ENCODE measurements at places on chromosomes 4 and X.

DNA sequence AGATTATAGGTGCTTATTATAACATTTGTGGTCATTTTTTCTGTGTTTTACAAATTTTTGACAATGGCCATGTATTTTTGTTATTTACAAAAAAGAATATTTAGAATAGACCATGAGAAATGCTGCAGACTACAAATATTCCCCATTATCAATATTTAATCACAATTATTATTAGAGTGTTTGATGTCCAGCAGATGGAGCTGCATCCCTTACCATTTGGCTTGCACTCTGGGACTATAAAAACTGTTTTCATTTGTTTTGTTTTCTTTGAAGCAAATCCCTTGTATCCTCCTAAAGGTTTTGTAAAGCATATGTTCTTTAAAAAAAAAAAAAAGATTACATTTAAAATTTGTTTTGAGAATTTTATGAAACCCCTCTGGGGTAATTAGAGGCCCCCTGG, 85.6 kb upstream of the CXorf66 start:
- no peak for DNase-seq

DNA sequence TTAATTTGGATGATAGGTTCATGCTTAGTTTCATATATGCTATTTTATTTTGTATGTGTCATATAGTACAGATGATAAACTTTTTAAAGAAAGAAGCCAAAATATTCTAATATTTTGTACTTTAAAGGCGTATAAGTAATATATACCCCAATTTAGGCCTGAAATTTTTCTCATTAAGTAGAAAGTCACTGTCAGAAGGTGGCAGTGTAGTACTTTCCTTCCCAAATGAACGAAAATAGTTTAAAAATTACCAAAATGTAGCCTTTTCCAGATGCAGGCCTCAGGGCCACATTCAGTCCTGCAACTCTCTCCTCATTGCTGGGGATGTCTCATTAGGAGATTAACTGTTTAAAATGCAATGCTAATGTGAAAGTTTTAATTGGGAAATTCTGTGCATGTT, 1263.6 kb downstream of the C4orf33 start:
- no peak for DNase-seq

DNA sequence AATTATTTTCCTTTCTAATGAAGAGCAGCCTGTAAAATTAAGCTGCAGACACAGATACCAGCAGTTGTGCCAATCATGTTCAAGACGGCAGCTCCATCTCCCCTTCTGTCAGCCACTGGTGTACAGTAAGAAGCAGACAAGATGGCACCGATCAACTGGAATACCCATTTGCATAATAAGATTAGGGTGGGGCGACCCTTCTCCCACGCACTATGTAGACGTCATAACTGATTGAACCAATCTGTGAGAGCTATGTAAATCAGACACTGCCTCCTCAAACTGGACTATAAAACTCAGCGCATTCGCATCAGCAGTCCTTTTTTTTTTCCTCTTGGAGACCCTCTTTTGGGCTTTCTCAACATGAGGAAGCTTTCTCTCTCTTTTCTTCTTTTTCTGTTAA, 40.4 kb upstream of the INTS6L start:
- no peak for DNase-seq

DNA sequence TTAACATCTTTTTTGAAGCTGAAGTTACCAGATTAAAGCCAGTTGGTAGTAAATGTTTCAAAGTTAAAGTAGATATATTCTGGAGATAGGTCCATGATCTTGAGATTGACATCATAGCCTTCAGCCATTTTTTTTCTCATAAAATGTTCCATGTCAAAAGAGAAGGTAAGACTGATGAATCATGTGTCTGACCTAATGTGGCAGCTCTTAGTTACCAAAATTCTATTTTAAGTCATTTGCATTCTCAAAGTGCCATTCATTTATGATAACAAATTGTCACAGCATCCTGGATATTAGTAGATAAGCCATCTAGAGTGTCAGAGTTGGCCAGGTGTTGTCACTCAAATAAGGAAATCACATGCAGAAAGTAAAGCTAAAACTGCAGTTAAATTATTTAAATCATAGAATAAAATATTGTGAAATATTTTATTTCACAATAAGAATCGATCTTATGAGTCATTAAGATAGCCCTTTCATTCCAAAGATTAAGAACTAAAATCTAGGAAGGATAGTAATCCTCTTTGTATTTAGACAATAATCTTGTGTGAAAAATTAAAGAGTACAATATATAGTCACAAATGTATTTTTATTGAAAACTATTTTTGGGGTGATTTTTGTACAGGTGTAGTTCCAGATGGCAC, 65.7 kb upstream of the ADAD1 start:
- DNase-seq = no peak

- no peak for DNase-seq
Observed at GRCh38 chrX:88613338-88613737, 133.7 kb upstream of the CPXCR1 start.

DNA sequence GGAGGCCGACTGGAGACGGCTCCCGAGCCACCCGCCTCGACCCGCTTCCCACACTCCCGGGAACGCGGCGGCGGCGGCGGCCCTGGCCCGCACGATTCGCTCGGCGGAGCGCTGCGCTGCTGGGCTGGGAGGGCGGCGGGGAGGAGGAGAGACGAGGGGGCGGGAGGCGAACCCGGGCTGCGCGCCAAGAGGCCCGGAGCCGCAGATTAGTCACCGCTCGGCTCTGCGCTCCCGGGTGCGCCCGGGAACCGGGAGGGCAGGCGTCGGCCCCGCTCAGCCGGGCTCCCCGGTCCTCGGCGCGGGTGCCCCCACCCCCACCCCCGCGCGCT, 11.2 kb upstream of the BCOR start:
- DNase-seq = peak; percentile 50

- DNase-seq = no peak
Observed at GRCh38 chrX:108303682-108304081, 134.5 kb downstream of the COL4A6 start.

DNA sequence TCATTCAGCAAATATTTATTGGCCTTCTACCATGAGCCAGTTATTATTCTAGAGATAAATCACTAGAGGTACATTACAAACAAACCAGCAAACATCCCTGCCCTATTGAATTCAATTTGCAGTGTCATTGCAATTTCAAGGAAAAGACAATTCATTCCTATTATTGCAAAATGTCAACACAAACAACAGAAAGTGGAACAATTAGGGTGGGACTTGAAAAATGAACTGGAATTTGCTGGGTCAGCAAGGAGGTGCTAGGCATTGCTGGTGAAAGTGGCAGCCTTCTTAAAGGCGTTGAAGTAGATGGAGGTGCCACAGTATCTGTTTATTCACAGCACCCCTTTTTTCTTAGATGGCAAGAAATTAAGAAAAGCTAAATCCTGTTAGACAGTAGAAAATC, 224.0 kb upstream of the BMP3 start:
- no peak for DNase-seq

- DNase-seq = no peak
Observed at GRCh38 chr4:45477311-45477733, 646.5 kb downstream of the GABRG1 start.
